ENCODE measurements at places on chromosomes 5 and 9.

GRCh38 chr9:17491780-17492179 lies 87.1 kb upstream of the SH3GL2 start:
- no peak for DNase-seq

- DNase-seq: no peak
Measured at GRCh38 chr9:77261605-77262004, 84.3 kb downstream of the VPS13A start.

DNA sequence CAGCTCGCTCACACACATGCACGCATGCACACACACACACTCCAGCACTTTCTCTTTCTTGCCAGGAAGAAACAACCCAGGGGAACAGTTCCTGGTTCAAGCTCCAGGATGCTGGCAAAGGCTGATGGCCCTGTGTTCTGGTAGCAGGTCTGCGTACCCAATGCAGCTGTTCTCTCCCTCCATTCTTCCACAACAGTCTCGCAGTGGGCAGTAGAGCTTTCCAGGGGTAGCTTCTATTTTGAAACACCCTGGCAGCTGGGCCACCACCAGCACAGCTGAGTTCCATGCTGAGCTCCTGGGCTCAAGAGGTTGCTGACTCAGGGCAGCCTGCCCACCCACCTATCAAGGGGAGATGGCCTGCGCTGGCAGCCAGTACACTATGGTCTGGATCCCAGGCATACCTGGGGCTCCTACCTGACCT lies 4.7 kb downstream of the VDAC1 start:
- DNase-seq: no peak

- DNase-seq: no peak
Measured at GRCh38 chr5:16065831-16066230, 113.8 kb downstream of the MARCHF11 start.

Measured in mucosa of descending colon (tissue), 3 donors.